ENCODE measurements at places on chromosomes 5 and 9.

- DNase-seq, result no peak
Measured at GRCh38 chr5:127088251-127088650, 14.9 kb upstream of the C5orf63 start.

DNA sequence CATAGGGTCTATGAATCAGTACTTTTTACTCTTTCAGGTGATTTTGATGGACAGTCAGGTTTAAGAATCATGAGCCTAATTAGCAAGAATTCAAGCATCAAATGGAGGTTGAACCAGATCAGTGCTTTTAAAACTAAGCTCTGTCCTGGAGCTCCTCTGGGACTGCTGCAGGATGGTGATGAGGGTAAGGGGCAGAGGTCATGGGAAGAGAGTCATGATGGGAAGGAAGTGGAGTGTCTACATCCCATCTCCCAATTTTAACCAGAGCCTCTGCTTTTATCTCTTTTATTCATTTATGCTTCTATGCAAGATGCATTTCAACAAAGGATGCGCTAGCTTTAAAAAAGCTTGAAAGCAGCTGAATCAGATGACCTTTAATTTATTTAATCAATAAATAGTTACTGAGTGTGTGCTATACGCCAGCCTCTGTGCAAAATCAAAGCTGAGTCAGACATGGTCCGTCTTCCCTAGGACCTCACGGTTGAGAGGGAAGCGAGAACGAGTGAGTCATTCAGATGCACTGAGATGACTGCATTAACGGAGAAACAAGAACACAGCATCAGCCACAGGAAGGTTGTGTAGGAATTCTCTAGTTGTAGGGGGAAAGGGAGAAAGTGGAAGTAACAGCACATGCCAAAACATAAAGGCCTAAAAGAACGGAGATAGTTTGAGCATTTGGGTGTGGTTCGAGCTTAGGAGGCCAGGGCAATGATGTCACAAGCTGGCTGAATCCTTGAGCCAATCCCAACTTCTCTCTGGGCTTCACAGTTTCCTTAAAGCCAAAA is 441.6 kb upstream of the BRINP1 start:
- DNase-seq, result no peak

- DNase-seq, result no peak
Measured at GRCh38 chr9:9615086-9615485, 997.7 kb downstream of the PTPRD start.

DNA sequence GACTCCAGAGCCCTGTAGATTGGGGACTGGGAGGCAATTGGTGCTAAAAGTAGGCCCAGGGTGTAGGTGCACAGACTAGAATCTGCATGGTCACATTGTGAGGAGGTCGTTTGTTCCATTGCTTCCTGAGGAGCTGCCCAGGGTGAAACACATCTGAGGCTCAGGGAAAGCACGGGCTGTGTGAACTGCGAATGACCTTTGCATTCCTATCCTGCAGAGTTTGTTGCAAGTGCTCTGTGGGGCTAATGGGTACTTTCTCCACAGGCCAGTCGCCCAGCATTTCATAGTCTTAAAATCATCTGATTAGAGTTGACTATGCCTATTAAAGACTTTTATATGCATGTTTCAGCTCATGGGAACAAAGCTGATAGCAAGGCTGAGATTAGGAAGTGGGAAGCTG is 14.4 kb upstream of the SLC46A2 start:
- DNase-seq, result no peak

DNA sequence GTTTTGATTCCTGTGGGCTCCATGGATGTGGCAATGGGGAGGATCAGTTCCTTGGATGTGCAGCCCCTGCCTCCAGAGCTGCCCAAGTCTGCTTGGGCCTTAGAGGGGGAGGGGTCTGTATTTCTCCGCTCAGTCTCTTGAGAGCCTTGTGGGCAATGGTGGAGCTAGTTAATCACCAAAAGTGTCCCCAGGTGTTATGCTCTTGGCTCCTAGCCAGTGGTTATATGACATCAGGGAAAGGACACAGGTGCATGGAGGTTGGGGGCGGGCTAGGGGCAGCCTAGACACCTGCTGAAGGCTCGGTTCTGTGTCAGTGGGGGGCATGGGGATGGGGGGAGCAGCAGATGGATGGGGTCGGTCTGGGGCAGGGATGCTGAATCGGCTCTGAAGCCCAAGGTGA is 12.4 kb upstream of the ARAP3 start:
- DNase-seq, result no peak

- no peak for DNase-seq
Measured at GRCh38 chr5:73412597-73412988, 36.0 kb downstream of the FOXD1 start.

DNA sequence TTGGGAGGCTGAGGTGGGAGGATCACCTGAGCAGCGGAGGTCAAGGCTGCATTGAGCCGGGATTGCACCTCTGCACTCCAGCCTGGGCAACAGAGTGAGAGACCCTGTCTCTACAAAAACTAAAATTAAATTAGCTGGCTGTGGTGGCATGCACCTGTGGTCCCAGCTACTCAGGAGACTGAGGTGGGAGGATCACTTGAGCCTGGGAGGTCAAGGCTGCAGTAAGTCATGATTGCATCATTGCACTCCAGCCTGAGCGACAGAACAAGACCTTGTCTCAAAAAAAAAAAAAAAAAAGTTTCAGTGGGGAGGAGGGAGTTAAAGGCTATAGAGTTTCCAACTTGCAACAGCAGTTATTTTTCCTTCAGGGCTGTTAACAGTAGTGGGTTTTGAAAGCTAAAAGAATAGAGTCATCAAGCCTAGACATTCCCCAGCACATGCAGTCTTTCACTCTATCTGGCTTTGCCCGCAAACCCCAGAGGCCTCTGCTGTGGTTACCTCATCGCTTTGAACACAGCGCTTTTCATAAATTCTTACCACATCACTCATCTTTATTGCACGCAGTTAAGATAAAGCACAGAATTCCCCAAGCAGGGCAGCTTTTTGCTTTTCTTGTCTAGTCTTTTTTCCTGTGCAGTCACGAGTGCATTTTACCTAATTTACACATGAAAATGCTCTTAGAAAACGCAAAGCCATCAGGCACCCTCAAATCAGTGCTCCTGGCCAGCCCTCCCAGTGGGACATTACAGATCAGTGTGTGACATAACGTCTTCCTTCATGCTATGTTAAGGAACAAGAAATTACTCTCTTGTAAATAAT is 8.7 kb upstream of the SLC2A8 start:
- DNase-seq, result peak; percentile 86

DNA sequence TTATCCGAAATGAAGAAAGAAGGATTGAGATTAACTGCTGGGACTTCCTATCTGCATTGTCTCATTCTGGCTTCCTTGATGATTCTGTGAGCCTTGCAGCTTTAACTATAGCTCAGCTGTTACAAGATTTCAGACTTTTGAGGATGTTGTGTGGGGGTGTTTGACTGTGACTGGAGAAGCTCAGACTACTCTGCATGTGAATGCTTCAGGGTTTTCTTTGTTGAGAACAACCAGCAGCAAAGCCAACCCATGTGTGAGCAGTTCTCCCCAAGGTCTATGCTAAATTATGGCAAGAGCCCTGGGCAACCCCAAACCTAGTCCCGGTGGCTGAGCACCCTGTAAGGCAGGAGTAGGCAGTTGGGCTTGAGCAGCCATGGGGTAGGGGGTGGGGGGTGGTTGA is 8.4 kb upstream of the SCAI start:
- DNase-seq, result no peak

DNA sequence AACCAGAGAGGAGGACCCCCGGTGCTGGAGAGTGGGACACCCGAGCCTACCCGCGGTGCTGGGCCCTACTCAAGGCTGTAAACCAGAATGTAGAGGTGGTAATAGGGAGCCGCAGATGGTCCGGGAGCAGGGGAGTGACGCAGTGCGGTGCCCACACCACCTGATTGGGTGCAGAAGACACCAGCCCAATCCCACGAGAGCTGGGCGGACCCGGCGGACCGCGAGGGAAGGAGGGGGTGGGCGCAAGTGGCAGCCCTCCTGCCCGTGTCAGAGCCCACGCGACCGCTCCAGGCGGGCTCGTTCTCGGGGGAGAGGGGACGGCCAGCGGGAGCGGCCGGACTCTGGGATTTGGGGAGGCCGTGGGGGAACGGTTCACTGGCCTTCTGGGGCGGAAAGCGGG is 71.2 kb downstream of the C9orf50 start:
- no peak for DNase-seq

DNA sequence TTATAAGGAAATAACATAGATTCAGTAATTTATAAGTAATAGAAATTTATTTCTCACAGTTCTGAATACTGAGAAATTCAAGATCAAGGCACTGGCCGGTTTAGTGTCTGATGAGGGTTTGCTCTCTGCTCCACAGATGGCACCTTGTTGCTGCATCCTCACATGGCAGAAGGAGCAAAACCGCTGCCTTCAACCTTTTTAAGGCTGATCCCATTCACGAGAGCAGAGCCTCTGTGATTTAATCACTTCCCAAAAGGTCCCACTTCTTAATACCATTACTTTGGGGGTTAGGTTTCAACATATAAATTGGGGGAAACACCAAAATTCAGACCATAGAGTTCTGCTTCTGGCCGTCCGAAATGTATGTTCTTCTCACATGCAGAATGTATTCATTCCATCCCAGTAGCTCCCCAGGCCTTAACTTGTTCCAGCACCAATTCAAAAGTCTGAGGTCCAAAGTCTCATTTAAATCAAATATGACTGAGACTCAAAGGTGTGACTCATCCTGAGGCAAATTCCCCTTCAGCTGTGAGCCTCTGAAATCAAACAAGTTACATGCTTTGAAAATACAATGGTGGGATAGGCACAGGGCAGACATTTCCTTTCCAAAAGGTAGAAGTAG is 30.6 kb downstream of the BAAT start:
- no peak for DNase-seq

GRCh38 chr9:69344459-69344858 is 19.4 kb downstream of the ENTREP1 start:
- no peak for DNase-seq

DNA sequence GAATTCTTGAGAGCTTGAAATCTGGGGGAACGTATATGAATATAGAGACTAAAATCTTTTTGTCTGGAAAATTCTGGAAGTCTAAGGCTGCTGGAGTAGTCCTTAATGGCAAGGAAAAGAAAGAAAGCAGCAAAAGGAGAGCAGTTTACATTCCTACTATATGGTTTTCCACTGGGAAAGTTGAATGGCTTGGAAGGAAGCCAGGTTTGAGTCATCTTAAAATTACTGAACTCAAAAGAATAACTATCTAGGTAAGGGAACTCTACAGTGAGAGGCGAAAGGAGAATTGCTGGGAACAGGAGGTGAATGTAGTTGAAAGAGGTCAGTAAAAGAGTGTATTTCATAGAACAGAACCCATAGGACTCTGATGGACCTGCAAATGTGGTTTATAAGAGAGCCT is 258.1 kb upstream of the EDIL3 start:
- DNase-seq, result no peak

GRCh38 chr5:64625678-64626077 is 64.6 kb upstream of the SHISAL2B start:
- DNase-seq, result no peak

GRCh38 chr5:139743001-139743771 is 52.4 kb upstream of the PSD2 start:
- DNase-seq, result no peak

- no peak for DNase-seq
Measured at GRCh38 chr9:12884736-12885395, 110.0 kb downstream of the LURAP1L start.

DNA sequence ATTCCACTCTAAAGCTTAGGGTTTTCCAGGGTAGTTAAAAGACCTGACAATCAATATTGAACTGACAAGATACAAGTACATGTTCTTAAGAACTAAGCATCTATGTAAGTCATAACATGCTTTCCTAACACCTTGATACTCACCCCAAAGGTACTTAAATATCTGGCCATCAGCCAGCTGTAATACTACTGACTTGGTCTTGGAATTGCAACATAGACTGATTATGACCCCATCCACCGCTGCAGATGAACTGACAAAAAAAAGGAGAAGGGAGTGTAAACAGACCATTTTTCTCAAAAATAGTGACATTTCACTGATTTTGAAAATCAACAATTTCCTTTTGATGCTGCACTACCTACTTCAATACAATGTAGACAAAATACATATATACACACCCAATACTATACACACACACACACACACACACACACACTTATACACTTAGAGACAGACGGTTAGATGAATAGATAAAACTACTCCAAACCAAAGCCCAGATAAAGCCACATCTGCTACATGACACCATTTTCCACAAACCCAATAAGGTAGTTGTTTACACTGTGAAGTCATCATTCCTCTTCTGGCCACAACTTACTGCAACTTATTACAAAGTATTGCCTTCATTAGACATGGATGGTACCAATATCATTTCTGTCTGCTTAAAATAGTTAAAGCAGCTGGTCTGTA is 30.4 kb downstream of the ELP1 start:
- DNase-seq, result no peak

DNA sequence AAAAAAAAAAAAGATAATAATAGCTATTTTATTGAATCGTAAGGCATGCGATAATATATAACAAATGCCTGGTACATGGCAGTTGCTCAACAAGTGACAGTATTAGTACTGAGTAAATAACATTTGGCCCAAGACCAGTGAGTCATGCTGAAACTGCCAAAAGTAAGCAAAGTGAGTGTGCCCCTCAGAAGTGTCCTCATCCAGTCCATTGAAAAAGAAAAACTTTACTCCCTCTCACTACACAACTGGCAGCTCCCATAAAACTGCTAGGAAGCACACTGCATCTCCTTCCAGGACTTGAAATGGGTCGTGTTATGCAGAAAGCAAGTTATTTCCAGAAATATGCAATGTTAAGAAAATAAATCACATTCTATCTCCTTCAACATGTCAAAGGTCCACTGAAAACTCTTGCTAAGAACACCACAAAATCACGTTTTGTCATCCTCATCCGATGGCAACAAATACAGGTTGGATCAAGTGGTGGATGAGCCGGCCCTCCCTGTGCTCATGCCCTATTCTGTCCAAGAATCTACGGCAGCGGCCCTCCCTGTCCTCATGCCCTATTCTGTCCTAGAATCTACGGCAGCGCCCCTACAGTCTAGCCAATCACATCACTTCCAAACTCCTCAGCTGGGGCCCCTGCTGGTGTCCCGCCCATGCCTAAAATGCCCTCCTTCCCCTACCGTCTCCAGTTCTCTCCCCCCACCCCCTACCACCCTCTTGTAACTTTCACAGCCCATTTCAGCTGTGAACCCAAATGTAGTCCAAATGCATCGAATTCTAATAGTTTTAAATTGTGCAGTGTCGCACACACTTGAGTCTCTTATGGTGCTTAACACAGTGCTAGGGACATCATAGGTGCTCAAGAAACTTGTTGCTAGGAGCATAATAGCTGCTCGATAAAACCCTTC is 12.5 kb downstream of the PTCH1 start:
- DNase-seq, result no peak

- DNase-seq, result no peak
Measured at GRCh38 chr5:113125371-113125770, 148.8 kb downstream of the DCP2 start.

- DNase-seq, result no peak
Measured at GRCh38 chr9:22065431-22066200, 56.5 kb upstream of the CDKN2B start.

DNA sequence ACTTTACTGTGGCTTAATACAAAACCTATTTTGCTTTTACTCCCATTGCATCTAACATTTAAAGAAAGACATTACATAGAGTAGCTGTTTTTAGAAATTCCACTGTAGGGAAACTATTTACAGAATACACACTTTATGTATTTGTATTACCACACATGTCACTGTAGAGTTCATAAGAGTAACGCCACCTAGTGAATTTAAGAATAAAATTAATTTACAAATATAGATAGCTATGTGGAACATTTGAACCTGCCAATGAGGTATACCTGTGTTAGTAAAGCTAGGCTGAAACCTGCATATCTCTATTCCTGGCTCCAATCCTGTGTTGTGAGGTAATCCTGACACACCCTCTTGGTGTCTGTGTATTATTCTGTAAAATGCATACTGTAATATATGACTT is 234.4 kb downstream of the MAST4 start:
- DNase-seq, result no peak

Data from activated T-cell treated with anti-CD3 and anti-CD28 coated beads, Interleukin-2, amount 50 U/mL, for 48 hours (primary cell).